ENCODE measurements at places on chromosomes 3 and 15.

- no peak for DNase-seq
Observed at GRCh38 chr3:147812186-147812911, 403.2 kb downstream of the ZIC1 start.

DNA sequence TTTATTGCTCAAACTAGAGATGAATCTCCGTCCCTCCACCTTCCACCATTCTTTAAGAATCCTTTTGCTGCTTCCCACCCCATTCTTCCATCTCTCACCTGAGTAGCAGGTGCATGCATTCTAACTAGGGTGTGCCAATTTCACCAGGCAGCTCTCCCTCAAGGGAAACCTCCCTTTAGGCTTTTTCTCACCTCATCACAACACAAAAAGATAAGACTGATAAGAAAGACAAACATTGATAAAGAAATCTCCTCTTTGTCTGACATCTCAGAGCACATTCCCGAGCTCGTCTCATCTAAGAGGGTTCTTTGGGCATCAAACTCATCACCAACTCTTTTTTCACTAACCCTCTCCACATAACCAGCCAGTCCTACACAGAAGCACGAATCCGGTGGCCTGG is 23.0 kb downstream of the MB21D2 start:
- no peak for DNase-seq

DNA sequence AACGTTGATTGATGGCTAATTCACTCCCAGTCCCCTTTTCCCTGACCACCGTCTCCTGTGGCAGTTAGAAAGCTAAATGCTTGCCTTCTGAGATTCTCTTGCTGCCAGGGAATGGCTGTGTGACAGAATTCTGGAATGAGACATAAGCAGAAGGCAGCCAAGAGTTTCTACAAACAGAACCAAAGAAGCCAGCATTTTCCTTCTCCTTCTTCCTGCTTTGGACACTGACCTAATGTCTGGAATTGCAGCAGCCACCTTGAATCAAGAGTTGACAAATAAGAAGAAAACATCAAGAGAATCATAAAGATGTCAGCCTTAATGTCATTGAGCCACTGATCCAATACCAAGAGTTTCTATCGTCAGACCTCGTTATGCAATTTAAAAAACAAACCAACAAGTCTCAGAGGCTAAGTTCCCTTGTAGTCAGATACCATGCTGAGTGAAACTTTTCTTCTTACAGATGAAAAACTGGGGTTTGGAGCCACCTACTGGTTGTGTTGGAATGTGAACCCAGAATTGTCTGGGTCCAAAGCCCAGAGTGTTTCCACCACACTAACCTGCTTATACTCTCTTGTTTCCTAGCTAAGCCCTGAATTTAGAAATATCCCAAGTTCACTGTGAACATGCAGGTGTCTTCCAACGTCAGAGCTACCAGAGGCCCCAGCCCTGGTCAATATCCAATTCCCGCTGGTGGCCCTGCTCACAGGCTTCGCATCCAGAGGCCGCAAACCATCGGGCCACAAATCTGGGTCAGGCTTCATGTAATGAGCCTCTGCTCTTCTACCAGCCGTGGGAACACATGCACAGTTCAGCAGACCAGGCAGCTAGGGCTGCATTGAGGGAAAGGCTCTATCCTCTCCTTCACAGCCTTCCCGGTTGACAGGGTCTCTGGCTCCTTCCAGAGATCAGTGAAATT is 42.5 kb downstream of the MCF2L2 start:
- no peak for DNase-seq

GRCh38 chr3:100603469-100603868 is 5.9 kb upstream of the ADGRG7 start:
- no peak for DNase-seq

GRCh38 chr3:7166460-7166859 is 305.5 kb downstream of the GRM7 start:
- no peak for DNase-seq

DNA sequence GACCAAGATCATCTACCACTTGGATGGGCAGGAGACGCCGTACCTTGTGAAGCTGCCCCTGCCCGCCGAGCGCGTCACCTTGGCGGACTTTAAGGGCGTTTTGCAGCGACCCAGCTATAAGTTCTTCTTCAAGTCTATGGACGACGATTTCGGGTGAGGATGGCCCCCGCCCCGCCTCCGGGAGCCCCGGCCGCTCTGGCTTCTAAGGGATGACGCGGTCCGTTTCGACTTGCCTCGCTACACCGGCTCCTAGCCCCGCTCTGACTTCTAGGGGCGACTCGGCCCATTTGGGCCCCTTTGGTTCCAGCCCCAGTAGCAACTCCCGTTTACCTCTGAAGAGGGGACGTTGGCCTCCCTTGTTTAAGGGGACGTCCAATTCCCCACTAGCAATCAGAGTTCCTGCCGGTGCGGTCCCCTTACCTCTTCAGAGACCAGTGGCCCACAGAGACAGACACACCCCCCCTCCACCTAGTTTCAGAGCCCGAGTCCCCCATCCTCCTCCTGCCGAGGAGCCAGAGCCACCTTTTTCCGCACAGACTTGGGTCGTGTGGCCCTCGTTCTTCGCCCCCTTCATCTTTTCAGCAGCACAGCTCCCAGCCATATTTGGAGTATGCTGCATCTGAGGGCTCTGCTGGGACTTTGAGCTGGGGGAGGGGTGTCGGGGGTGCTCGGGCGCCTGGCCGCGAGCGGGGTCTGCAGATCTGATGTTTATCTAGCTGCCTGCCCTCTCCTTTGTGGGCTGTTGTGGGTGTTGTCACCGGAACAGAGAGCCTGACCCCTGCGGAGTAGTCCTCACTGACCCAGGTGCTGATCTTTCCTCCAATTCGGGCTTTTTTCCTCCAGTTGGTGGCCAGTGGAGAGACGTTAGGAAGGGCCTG is 706 bp downstream of the DVL3 start:
- DNase-seq: no peak

DNA sequence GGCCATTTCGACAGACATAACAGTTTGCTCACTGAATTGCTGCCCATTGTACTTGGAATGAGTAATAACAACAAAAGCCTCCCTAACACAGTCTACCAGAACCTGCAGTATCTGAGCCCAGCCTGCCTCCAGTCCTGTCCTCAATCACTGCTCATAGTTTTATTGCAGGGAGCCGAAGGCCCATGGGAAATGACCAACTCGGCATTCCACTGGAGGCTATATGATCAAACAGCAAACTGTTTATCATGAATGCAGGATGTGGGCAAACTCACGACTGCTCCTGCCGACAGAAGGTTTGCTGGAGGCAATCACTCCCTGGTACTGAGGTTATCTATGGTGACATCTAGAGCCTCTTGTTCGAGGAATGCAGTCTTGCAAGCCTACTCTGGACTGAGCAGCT is 46.3 kb downstream of the LSM3 start:
- no peak for DNase-seq

- no peak for DNase-seq
Observed at GRCh38 chr15:100683434-100683833, 81.0 kb downstream of the ASB7 start.

DNA sequence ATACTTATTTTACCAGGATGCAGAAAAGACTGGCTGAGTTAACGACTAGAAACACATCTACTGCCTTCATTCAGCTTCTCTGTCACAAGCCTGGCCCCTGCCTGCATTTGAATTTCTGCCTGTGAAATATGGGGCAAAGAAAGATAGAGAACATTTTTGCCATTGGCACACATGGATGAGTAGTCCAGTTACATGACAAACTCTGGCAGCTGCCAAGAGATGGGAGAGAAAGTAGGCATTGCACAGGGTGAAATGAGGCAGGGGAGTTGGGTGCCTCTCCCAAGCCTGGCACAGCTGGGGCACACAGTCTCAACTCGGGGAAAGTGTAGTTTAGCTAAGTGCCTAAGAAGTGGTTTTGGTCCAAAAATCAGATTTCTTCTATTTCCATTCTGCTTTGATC is 24.0 kb downstream of the ANXA2 start:
- DNase-seq: no peak

DNA sequence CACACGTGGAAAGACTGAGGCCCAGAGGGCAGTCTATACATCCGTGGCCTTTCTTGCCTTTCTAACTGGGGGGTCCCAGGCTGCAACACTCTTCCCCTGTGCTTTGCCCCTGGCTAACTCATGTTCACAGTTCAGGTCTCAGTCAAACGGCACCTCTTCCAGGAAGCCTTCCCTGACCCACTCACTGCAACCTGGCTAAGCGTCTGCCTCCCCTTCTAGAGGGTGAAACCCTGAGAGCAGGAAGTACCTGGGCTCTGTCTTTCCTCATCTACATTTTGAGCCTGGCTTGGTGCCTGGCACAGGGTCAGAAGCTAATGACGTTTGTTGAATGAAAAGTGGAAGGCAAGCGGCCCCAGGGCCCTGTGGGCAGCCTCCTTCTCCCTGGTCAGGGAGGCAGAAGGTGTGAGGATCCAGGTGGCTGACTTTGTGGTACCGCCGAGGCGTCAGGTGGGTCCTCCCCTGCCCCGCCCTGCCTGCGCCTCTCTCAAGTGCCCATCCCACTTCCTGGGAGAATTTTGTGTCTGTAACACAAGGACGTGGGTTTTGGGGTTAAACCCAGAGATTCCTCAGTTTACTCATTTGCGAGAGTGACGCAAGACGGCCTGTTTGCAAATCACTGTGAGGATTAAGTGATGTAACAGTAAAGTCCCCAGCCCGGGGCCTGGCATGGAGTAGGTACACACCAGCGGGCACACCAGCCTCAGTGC is 32.1 kb downstream of the DNASE1L3 start:
- DNase-seq: no peak

GRCh38 chr3:124035463-124036121 is 43.7 kb upstream of the ROPN1 start:
- no peak for DNase-seq

GRCh38 chr3:9779721-9780457 is 10.1 kb upstream of the CAMK1 start:
- no peak for DNase-seq
